ENCODE measurements at places on chromosomes 4 and X.
A peak's percentile ranks its signal among the peaks of the same experiment; 100 is the strongest.

DNA sequence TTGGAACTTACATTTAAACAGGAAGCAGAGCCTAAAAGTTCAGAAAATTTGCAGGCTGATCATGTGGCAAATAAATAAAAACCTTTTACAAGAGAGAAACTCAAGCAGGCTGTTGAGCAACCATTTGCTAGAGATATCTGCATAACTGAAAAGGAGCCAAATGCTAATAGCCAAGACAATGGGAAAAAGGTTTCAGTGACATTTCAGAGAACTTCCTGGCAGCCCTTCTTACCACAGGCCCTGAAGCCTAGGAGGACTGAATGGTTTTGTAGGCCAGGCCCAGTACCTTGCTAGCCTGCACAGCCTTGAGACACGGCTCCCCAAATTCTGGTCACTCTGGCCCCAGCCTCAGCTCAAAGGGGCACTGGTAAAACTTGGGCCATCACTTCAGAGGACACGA is 945.1 kb downstream of the ADGRL3 start:
- no peak for DNase-seq

DNA sequence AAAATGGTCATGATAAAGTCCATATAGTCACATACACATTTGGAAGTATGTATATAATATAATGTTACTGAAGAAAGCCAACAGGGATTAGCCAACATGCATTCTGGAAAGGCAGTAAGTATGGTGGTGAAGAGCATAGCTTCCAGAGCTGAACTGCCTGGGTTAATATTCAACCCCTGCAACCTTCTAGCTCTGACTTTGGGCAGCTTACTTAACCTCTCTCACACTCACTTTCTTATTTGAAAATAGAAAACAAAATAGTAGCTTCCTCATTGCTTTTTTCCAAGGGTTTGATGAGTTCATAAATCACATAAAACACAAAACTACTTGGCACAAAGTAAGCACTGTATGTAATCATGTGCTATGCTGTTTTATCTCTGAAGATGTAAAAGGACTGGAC is 216.4 kb downstream of the CHIC2 start:
- no peak for DNase-seq

DNA sequence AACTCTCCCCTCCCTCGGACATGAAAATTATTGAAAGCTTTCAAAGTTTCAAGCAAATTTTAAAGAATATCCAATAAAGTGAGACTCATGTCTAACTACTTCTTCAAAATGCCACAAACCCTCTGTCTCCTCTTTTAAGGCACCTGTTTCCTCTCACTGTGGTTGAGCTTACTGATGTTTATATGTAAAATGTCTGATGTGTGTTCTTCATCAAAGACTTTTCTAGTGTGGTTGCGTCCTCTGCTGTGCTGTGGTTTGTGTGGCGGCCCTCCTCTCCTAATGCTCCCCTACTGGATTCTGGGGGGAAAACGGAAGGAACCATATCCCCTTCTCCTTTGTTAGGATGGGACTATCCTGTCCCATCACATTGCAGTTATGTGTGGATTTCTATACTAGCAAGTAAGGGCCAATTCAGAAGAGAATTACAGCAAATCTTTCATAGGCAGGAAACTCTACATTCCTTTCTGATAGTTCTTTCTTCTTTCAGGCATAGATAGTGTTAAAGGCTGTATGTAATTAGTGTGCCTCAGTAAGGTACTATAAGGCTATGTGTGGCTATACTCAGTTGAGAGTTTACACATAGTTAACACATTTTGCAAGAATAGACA is 221.0 kb upstream of the GPRIN3 start:
- no peak for DNase-seq

GRCh38 chr4:86356425-86357210 is 3.2 kb downstream of the MAPK10 start:
- no peak for DNase-seq

GRCh38 chrX:135086197-135086854 is 34.0 kb downstream of the ETDB start:
- DNase-seq = peak; percentile 13

DNA sequence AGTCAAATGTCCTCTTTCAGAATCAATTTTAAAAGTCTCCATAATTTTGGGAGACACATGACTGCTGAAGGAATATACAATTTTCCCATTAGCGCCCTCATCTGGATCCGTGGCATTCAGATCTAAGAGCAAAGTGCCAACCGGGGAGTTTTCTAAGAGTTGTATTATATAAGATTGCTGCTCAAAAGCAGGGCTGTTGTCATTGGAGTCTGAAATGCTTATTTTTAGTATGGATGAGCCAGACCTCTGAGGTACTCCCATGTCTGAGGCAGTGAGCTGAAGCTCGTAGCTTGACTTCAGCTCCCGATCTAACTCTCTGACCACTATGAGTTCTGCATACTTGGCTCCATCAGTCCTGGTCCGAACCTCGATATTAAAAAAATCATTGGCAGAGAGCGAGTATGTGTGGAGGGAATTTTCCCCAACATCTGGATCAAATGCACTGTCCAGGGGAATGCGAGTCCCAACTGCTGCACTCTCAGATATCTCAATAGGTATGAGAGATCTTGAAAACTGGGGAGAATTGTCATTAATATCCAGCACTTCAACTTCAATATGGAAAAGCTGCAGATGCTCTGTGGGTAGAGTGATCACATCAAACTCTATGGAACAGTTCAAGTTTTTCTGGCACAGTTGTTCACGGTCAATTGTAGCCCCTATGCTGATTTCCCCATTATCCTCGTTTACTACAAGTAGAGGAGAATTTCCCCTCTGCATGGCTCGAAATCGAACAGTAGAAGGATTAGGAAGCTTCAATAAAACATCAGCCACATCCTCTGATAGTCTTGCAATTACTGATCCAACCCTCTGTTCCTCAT is 917 bp downstream of the PCDH18 start:
- DNase-seq = no peak

GRCh38 chr4:128583753-128584712 is 225.5 kb upstream of the JADE1 start:
- no peak for DNase-seq

DNA sequence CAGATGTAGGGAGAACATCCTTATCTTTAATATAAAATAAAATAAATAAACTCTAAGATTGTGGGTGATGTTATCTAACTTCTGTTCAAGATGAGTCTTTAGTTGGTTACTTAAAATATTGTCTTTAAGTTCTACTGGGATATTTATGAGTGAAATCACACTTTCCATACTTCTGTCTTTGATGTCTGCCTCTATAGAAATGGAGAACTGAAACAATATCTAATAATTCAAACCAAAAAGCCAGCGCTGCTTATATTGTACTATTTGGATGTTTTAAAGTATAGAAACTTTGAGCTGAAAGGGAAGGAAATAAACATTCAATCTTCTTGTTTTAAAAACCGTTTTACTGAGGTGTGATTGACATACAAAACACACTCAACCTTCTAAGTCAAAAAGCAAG is 44.8 kb upstream of the RPS6KA3 start:
- DNase-seq = no peak

GRCh38 chrX:19557822-19558221 is 42.5 kb upstream of the MAP3K15 start:
- no peak for DNase-seq

GRCh38 chrX:130975947-130976346 is 72.9 kb upstream of the ENOX2 start:
- DNase-seq = no peak

DNA sequence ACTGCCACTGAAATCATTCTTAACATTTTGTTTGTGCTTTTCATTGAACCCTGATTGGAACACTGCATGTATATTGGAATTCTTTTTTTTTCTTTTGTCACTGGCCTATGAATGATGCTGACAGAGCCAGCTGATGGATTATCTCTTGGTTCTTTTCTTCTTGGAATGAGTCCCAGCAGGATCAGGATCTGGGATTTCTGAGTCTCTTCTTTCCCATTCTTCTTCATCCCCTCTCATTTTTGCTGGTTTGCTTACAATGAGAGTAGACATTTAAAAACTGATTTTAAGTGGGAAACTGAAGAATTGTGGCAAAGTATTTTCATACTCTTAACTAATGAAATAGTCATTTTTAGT is 9.0 kb downstream of the DCUN1D4 start:
- DNase-seq = no peak

DNA sequence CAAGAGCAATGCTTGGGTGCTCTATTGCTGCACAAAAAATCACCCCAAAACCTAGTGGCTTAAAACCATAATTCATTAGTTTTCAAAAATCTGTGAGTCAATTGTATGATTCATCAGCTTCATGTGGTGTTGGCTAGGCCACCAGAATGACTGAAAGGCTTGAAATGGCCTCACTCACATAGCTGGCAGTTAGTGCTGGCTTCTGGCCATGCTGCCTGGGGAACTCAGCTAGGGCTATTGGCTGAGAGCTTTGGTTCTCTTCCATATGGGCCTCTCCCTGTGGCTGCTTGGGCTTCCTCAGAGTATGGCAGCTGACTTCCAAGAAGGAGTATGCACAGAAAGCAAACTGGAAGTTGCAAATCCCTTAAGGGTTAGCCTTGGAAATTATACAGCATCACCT is 3.1 kb upstream of the MTMR1 start:
- DNase-seq = no peak

DNA sequence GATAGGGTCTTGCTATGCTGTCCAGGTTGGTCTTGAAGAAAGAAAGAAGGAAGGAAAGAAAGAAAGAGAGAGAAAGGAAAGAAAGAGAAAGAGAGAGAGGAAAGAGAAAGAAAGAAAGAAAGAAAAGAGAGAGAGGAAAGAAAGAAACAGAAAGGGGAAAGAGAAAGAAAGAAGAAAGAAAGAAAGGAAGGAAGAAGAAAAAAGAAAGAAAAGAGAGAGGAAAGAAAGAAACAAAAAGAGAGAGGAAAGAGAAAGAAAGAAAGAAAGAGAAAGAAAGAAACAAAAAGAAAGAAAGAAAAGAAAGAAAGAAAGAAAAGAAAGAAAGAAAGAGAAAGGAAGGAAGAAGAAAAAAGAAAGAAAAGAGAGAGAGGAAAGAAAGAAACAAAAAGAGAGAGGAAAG is 95.8 kb upstream of the SHOX start:
- no peak for DNase-seq

DNA sequence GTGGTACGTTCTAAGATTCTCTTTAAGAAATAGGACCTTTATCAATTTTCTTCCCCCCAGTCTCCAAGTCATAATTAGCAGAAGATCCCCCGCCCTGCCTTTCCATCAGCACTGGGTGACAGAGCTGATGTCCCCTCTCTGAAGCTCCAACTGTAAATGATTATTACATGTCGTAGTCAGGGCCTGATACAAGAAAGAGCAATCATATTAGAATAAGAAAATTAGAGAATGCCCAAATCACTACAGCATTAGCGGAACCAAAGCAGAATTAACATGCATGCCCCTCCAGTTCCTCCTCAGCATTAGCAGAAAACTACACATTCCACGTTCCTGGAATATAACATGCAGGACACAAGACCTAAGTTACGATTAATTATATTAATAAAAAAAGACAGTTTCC is 717 bp downstream of the GPM6B start:
- no peak for DNase-seq

- DNase-seq = no peak
Measured at GRCh38 chr4:66766557-66766956, 778.7 kb downstream of the CENPC start.

- DNase-seq = no peak
Measured at GRCh38 chrX:65689377-65689776, 21.9 kb downstream of the MSN start.
